Hematopoietic multipotent progenitor cell treated with erythropoietin and hydrocortisone succinate and interleukin-3 and kit ligand, for 8 days (in vitro differentiated cells): ENCODE measurements at places on chromosomes 2 and 18.

DNA sequence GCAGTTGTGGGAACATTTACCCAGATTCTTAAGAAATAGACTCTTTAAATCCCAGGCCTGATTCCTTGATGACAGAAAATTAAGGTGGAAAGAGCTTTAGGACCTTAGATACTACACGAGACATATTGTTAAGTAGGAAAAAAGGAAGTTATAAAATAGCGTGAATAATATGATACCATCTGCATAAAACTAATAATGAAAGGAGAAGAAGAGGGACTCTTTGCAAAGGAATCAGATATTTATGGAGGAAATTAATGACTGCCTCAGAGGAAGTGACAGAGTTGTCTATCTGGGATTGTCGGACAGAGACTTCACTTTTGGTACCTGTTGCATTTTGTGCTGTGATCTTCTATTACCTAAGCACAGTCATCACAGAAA lies 20.8 kb downstream of the APCDD1 start:
- no peak for DNase-seq

DNA sequence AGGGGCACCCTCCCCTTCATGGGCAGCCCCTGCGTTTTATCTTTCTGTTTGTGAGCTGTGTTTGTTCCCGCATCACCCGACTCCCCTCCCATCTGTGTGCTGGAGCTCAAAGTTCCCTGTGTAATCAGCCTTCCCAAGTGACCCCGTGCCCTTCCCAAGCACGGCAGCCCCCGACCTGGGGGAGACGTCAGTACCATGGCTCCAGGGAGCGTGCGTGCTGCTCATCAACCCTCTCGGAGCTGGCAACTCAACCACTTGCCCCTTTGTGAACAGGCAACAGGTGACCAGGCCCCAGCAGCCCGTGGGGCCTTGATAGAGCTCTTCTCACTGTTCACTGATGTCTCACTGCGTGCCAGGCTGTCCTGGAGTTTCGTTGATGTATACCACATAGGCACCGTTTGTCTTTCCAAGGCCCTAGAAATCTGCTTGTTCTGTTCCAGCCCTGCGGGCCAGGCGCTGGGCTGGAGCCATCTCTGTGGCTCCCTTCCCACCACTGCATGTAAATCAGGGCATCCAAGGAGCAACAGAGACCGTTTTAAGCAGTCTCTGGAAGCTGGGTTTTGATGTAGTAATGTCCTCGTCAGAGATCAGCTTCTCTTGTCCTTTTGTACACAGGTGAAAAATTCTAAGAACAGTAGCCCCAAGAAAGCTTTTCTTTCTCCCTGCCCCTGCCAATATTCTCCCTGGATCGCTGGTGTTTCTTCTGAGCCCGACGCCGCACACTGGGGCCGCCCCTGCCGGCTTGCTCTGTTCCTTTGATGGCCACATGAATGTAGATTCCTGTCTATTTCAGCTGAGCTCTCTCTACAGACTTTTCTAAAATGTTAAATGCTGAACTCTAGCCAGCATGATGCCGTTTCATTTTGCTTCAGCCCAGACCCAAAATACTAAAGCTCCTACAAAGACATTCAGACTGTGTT lies 107.0 kb upstream of the PTPRM start:
- no peak for DNase-seq

- DNase-seq, result no peak
These were observed at the start of gene PXDN for GRCh38 chr2:1744446-1745170. Gene PXDN (minus strand): TSS chr2:1744515. CDS start chr2:1744455, 60 bp downstream.

DNA sequence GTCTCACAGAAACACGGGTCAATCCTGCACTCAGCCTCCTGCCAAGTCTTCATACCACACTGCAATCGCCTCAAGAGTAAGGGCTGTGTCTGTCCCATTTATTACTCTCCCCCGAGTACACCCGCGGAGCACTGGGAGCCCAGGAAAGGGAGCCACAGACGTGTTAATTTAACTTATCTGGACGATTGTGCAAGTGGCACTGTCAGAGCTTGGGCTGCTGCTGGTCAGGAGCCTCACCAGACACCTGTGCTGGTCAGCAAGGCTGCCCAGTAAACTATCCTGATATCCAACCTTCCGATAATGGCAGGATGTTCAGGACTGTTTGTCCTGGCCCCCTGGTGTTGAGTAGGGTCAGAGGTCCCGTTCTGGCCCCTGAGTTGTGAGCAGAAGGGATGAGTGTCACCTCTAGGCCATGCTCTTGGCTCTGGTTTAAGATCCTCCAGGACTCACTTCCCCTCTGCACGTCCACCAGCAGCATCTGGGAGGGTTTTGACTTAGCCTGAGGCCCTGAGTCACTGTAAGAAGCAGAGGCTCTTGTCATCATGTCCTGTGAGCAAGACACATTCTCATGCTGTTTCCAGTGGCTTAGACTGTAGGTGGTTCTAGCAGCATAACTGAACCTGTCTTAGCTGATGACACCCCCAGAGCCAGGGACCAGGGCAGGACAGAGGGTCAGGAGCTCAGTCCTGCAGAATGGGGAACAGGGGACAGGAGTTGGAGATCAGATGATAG lies 82.5 kb upstream of the ARL4C start:
- DNase-seq, result no peak

DNA sequence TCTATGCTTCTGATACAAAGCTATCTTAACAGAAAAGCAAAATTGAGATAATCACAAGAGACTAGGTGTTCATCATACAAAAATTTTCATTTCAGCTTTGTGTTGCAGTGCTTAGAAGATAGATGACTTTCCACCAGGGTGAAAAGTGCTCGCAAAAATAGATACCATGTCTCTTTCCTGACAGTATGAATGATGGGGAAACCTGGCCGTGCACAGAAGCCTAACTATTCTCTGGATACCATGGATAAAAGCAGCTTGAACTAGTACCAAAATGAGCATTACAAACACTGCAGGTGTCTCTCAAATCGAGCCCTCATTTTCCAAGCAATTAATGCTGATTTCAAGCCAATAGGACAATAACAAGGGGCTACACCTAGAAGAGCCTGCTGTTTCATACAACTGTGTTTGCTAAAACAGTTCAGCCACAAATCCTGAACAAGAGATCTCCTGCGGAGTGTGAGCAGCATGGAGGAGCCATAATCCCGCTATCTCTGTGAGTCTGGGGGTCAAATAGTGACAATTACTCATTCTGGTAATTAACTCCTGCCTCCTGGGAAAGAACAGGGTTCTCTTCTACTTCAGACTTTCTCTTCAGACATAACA lies 507.6 kb downstream of the PID1 start:
- no peak for DNase-seq

- no peak for DNase-seq
These were observed 271.3 kb downstream of the ICOS start for GRCh38 chr2:204207866-204208265.

DNA sequence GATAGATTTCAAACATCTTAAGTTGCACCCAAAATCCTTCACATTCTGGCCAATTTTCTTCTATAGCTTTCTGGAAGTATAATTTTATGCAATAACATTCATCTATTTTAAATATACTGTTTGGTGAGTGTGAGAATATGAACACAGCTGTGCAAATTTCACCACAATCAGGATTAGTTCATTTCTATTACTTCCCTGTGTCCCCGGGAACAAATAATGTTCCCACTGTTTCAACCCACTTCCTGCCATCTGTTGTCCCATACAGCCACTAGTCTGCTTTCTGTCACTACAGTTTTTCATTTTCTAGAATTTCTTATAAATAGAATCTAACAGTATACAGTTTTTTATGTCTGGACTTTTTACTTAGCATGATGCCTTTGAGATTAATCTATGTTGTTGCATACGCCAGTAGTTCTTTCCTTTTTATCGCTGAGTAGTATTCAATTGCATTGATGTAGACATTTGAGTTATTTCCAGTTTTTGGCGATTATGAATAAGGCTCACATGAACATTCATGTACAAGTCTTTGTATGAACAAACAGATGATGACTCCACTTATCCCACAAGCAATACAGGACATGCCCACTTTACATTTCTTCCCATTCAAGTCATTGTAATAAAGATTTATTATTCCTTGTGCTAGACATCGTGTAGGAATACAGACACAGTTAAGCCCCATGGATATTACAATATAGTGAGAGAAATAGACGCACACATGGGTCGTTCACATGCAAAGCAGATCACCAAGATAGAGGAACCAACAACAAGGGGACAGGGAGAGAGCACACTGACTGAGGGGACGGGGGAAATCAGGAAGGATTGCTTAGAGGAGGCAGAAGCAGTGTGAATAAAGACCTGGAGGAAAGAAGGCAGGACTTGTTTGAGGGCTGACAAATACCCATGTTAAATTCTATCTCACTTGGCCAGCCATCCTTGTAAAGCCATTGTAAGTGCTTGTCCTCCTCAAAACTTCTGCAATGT lies 72.9 kb upstream of the PAX8 start:
- DNase-seq, result no peak

DNA sequence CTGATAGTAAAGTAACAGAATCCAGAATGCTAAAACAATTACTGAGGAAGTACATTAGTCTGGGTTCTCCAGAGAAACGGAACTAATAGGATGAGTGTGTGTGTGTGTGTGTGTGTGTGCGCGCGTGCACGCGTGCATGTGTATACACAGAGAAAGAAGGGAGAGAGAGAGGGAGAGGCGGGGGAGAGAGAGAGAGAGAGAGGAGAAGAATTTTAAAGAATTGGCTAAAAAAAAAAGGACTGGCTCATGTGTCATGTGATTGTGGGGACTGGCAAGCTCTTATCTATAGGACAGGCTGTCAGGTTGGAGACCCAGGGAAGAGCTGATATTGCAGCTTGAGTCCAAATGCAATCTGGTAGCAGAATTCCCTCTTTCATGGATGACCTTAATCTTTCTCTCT lies 976.2 kb upstream of the CDH2 start:
- DNase-seq, result peak; percentile 81

DNA sequence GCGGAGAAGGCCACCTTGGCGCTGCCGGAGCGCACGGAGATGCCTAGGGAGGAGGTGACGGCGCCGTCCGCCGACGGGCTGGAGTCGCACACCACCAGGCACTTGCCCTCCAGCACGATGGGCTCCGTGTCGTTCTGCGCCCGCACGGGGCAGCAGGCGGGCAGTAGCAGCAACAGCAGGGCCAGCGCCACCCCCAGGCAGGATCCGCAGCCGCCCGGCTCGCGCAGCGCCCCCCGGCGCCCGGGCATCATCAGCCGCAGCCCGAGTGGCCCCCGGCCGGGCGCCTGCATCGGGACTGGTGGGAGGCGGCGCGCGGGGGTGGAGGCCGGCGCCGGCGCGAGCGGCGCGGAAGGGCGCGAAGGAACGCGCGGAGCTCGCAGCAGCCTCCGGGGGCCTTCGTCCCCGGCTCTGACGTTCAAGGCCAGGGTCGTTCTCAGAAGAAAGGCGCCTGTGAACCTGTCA lies 2.2 kb downstream of the CBLN2 start:
- no peak for DNase-seq

DNA sequence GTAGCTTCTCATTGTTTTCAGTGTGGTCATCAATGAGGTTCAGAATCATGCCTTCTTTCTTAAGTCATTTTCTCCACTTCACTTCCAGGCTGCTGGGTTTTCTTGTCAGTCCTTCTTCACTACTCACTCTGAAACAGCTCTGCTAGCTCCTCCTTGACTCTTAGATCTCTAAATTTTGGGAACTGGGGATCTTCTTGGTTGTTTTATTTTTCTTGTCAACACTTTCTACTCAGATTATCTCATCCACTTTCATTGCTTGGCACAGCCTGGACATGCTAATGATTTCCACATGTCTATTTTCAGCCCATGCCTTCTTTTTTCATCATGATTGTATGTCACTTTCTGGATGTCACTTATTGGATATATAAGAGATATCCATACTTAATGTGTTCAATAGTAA lies 517.8 kb upstream of the DSEL start:
- no peak for DNase-seq

- no peak for DNase-seq
These were observed 17.7 kb downstream of the SMIM21 start for GRCh38 chr18:75409806-75410205.

DNA sequence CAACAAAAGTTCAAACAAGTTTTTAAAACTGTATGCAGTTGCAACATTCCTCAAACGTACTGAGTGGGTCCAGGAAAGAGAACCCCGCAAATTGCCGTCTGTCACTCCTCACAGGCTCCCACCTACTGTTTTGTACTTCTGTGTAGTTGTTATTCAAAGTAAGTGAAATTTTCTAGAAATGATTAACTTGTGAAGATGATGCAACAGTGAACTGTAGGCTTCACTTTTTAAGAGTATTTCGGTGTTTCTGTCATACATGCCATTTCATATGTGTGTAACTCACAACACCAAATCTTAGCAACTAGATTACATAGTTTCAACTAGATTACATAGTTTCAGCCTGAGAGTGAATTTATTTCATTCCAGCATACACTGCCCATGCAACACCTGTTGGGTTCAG lies 226.0 kb upstream of the TANK start:
- DNase-seq, result no peak

- DNase-seq, result no peak
These were observed 1948.4 kb upstream of the PIK3C3 start for GRCh38 chr18:40006634-40007033.

DNA sequence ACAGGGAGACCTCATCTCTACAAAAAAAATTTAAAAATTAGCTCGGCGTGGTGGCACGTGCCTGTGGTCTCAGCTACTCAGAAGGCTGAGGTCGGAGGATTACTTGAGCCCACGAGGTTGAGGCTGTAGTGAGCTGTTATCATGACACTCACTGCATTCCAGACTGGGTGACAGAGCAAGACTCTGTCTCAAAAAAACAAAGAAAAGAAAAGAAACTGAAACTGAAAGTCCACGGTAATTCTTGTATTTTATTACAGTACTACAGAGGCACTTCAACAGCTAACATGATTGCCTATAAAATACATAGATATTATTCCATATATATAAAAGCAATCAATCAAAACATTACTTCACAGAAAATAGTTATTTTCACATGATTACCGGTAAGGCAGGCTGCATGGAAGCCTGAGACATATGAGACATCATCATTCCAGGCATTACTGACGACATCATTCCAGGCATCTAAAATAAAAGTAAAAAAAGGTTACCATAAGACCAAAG lies 23.1 kb downstream of the PRPF40A start:
- DNase-seq, result peak; percentile 71

- no peak for DNase-seq
These were observed 72.9 kb upstream of the RBM44 start for GRCh38 chr2:237725661-237726060.

DNA sequence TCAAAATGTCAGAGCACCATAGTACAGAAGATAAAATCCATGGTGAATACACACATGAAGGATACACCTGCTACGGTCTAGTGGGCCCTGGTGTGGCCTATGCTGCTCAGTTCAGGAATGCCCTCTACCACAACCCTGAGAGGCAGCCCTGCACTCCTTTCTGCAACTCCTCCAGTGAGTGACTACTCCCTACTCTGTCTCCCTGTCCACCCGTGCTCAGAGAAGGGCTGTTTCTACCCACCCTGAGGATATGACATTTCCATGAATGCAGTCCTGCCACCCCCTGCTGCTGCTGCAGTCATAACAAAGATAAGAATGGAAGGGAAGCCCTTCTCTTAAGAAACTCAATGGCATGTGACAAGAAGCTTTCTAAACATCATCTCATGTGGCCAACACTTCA lies 137.0 kb downstream of the EN1 start:
- no peak for DNase-seq

GRCh38 chr2:28088970-28089369 lies 198.4 kb downstream of the BABAM2 start:
- DNase-seq, result no peak

DNA sequence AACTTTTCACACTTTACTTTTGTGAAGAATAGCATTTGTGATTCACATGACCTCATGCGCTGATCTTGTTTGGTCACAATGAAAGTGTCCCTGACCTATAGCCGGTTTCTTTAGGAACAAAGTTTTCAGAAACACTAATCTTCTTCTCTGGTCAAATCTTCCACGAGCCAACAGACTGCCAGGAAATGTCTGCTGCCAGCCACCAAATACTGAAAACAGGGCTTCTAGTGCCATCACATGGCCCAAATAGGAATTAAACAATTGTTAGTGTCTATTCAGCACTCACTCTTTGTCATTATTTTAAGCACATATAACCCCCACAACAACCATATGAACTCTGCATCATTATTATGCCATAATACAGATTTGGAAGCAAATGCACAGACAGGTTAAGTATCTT lies 286.5 kb upstream of the SYT4 start:
- DNase-seq, result peak; percentile 50
